A673 (cell line): ENCODE measurements at places on chromosomes 4 and X.

DNA sequence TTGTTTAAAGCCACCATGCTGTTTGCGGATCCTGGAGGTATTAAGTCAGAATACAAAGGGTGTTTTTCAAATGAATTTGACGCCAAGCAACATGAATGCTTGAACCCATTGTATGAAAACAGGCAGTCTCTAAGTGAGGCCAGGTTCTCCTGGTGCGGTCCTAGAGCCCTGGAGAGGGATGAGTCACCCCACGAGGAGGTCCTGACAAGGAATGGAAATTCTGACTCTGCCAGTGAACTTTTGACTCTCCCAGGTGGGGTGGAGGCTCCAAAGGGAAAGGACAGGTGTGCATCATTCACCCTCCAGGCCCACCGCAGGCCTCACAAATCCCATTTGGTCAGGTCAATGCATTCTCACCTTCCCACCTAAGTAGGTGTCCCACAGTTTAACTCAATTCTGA lies 1.5 kb downstream of the TRIM2 start:
- DNase-seq = no peak

DNA sequence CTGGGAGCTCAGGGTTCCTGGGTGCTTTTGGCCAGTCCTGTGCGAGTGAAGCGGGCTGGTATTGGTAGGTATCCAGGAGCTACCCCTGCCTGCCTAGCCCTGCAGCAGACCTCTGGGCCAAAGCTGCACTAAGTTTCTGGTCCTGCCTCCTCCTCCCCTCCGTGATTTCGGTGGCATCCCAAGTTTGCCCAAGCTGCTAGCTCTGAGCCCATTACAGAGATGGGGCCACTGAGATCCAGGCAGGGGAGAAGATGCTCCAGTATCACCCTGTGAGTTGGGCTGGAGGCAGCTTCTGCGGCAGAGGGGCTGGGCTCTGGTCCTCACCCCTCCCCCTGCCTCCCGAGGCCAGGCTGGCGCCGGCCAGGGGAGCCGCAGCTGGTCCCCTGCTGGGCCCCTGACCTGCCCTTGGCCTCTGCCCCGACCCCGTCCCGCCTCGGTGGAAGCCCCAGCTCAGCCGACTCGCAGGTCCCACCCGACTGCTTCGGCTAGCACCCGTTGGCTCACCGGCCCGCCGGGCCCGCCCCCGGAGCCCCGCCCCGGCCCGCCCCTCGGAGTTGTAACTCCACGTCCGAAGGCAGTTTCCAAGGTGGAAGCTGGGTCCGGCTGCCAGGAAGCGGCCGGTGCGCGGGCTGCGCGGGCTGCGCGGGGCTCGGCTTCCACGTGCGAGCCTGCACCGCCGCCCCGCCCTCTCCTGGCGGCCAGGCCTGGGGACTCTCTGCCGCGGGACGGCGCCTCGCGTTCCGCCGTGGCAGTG lies at the start of gene DUSP9:
Gene DUSP9, plus strand, starts transcription at position 584 of the 754 bp plus-strand sequence. CDS start 751 bp downstream, outside the sequence.
- DNase-seq = peak; percentile 38

GRCh38 chr4:179325181-179325580 lies 1882.9 kb upstream of the AGA start:
- DNase-seq = no peak

- DNase-seq = no peak
Observed at GRCh38 chr4:106869551-106869950, 166.6 kb downstream of the DKK2 start.

GRCh38 chrX:19640693-19641374 lies 125.5 kb upstream of the MAP3K15 start:
- no peak for DNase-seq

DNA sequence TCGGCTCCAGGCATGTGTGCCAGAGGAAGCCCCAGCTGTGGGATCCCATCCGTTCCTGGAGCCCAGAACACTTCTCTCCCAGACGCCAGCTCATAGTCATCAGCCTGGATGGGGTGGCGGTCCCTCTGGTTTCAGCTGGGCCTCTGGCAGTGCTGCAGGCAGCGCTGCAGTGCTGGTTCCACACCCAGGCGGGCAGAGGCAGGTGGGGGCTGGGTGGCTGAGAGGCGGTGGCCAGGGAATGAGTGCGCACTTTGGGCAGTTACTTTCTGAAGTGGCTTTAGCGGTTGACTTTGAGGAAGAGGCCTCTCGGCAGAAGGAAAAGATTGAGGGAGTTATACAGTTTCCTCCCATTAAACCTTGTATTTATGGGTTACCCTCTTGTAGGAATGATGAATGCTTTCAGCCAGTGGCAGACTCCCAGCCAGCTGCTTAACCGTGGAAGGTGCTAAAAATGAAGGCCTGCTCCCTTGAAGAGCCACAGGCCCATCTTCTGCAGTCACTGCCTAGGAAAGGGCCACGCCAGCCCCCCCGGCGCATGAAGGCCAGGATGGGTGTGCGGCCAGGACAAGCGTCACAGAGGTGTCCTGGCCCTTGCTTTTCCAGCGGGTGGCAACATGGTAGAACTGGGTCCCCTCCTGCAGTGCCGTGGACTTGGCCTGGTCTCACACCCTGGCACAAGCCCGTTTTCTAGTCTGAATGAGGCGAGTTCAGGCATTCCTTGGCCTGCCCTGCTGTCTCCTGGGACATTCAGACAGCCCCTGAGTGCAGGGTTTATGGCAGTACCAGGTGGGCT lies 9.9 kb downstream of the TADA2B start:
- no peak for DNase-seq

- DNase-seq = no peak
Observed at GRCh38 chr4:126038502-126039144, 723.9 kb downstream of the FAT4 start.

DNA sequence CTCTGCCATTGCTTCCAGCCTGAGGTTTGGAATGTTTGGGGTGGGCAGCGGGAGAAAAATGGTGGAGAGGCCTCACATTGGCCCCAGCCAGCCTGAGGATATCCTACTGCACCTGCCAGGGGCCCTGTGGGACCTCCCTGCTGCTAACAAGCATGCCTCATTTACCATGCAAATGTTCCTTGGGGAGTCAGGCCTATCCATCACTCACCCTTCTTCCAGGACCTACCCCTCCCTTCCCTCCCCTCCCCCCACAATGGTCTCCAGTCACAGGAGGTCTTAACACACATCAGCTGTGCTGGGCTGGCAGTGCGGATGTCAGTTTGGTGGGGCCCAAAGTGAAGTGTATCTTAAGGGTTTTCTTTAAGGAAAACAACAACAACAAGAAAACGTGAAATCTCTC lies 139.2 kb downstream of the SHOX start:
- DNase-seq = no peak

DNA sequence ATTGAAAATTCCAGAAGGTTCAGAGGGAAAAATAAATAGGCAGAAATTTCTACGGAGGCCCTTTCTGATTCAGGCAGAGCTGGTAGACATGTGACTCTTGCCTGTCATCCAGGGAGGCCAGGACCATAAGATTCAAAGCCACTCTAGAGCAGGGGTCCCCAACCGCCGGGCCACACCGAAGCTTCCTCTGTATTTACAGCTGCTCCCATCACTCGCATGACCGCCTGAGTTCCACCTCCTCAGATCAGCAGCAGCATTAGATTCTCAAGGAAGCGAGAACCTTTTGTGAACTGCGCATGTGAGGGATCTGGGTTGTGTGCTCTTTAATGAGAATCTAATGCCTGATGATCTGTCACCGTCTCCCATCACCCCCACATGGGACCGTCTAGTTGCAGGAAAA lies 72.2 kb downstream of the RWDD4 start:
- no peak for DNase-seq

- DNase-seq = no peak
Observed at GRCh38 chr4:73303711-73304110, 45.1 kb upstream of the ANKRD17 start.

DNA sequence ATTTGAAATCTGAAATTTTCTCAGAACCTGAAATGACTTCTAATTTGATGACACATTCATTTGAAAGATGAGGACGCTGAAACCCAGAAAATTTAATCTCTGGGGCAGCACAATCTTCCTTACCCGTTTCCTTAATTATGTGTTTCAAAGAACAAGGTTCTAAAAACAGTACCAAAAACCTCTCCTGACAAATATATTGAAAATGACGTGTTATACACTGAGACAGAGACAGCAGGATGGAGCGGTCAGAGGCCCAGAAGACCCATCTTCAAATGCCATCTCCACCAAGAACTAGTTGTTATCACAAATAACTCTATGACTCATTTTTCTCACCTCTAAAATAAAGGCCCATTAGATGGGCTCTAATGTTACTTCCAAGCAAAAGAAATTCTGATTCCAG lies 177.3 kb downstream of the NSUN7 start:
- DNase-seq = no peak

- no peak for DNase-seq
Observed at GRCh38 chrX:51851507-51852085, 41.8 kb upstream of the MAGED1 start.

DNA sequence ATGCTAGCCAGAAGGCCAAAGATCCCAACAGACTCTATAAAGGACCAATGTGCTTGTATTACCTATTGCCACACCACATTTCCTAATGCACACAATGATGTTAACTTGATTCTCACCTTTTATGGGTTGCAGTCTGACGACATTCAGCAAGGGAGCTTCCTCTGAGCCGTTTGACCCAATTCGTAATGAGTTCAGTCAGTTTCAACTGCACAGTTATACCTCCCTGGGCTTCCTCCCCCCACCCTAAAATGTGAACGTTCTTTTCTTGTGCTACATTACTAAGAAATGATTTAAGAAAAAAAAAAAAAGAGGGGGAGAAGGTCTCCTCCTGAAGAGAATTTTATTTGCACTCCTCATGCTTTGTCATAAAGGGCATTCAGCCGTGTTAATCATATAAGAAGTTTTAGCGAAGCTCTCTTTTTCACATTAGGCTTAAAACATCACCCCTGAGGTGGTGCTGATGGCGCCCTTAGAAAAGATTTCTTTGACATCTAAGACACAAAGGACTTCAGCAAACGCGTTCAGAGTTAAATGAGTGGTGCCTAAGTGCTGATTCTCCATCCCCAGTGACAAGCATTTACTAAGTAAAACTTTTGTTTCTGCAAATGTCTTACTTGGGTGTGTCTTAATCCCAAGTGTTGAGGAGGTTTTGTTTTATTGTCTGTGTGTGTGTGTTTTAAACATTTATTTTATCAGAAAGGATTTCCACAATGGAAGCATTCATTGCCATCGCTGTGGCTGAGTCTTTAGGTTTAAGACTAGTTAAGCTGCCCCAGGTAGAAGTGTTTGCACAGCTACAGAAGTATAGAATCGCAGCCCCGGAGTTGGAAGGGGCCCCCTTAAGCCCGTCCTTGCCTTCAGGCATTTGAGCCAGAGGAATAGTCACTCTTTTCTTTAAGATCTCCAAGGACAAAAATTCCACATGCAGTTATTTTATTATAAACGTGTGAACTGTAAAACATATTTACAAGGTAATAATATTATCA lies 15.2 kb upstream of the GPC3 start:
- no peak for DNase-seq

DNA sequence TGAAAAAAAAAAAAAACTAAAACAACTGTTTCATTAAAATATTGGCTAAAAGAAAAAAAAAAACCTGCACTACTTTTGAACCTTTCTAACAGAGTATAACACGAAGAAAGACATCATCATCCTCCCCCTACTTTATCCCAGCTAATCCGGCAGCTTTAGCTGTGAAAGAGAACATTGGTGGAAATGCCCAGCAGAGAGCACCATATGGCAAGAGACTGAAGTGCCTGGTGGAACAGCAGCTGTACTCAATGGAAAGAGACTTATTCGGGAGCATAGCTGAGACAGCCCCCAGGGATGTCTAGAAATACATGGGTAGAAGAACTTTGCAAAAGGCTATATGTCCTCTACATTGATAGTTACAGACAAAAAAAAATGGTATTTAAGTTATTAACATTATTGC lies 30.3 kb downstream of the STPG2 start:
- peak; percentile 67 for DNase-seq

GRCh38 chr4:184383497-184384055 lies 90.8 kb downstream of the IRF2 start:
- DNase-seq = peak; percentile 77

DNA sequence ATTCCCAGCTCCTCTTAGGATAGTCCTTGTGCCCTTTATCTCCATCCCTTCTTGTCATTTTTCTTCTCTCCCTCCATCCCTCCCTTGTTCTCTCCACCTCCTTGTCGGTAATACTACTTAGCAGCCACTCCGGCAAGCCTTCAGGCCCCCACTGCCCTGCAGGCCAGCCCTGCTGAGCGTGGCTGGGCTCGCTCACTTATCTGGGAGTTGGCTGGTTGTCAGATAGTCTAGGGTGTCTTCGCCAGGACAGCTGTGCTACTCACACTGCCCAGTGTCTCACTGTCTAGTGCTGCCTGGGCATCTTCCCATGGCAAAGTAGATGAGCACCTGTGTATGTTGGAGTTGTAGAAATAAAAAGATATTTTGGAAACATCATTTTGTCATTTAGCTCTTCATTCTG lies 75.0 kb downstream of the STK32B start:
- DNase-seq = no peak

DNA sequence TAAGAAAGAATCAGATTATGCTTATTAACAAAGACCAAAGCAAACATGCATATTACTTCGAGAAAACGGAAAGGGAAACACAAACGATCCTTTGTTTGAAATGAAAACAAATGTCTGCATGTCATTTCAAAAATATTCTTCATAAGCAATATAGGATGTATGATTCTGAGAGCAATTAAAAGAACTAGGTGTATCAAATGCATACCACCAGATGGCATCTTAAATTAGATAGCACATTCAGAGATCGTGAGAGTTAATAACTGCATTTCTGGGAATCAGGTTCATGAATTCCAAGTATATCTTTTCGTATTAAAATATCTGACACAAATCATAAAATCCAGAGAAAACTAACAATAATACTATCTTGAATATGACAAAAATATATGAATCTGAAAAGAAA lies 159.5 kb downstream of the PPP3CA start:
- DNase-seq = no peak

DNA sequence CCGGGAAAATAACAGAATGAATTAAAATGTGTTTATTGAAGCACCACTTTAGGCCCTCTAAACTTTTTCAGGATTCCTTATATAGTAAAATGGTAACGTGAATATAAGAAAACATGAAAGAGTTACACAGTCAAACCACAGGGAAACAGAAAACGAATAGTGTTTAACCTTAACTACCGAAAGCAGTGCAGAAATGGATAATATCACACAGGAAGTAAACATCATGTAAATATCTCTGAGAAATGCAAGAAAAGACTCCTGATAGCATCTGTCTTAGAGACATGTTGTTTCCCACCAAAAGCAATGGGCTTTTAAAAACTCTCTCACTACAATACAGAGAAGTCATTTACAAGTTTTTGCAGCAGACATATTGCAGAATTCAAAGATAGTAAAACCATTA lies 323.9 kb upstream of the CXXC4 start:
- no peak for DNase-seq

DNA sequence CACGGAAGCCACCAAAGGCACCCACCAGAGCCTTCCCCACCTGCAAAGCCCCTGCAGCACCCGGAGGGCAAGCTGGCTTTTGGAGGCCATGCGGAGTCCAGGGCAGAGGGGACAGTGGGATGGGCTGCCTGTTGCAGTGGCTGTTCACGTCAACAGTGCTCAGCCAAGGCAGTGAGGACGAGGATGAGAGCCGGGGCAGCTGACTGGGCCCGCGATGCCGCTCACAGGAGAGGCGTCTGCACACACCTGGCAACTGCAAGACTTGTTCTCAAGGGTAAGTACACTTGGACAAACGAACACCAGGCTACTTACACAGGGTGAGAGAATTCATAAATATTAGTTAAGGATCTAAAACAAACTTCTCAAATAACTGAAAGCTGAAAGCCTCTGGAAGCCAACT lies 19.6 kb downstream of the FGFR3 start:
- no peak for DNase-seq
